ENCODE measurements at places on chromosomes 6 and 20.

- no peak for DNase-seq
Measured at GRCh38 chr6:66226109-66226508, 519.1 kb upstream of the EYS start.

DNA sequence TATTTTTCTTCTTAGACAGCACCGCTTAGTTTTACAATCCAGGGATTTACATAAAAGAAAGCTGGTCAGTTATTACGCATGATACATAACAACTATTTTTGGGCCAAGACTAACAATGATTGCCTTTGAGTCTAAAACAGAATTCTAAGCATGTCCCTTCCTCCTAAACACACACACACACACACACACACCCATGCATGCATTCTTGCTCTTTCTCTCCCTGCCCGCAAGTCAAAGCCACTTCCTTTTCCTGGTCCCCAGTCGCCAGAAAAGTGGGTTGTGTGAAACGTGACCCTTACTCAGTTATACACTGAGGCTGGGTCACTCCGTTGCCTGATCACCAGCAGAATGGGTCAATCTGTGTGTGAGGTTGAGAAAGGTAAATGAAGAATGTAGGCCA, 31.4 kb downstream of the FYN start:
- DNase-seq = no peak

DNA sequence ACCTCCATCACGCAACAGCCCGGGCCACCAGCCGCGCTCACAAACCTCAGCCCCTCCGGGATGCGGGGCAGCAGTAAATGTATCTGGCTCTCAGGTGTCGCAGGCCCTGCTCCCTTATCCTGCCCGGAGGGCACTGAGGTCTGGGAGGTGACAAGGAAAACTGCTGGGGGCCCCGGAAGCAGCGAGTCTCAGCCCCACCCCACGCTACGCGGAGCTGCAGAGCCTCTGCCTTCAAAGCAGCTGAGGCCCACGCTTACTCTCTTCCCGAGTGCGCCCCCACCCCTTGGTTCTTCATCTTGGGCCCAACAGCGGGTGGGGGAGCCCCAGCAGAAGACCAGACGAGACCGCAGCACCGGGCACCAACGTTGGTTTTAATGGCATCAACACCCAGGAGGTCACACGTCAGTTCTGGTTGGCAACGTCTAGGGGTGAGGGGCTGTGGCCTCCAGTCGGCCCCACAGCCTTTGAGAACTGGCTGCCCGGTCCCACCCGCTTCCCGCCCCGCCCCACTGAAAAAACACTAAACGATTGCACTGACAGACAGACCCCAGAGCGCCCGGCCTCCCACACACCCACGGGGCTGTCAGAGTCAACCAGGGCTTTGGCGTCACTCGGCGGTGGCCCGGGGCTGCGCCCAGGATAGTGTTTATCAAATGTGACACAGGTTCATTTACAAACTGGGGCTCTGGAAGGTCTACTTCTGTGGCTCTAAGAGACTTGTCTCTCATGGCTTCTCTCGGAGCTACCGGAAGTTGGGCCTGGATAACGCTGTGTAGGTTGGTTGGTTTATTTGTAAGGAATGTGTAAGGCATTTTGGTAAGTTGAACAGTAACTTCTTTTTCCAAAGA, 43.7 kb downstream of the DSTN start:
- DNase-seq = no peak

- no peak for DNase-seq
Measured at GRCh38 chr20:54849741-54850140, 374.3 kb downstream of the DOK5 start.

DNA sequence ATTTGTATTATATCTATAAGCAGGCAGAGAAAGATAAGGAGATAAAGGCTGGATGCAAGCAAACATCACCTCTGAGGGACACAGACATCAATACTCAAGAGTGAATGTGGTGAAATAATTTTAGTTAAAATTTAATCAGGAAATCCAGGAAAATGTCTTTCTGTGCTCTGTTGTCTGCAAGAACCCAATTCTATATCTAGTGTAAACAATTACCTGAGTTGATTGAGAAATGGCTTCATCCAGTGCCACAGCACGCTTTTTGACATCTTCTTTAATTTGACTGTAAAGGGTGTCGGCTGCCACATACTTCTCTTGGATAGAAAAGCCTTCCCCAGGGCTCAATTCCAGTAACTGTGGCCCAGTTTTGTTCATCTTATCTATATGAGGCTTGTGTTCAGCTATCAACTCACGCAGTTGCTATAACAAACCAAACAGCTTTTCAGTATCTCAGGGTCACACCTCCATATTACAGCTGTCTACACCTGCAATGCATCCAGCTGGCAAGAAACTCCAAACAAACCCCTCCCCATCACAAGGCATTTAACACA, 131.6 kb downstream of the DST start:
- DNase-seq = no peak
